ENCODE measurements at places on chromosomes 5 and 9.
A peak's percentile ranks its signal among the peaks of the same experiment; 100 is the strongest.

GRCh38 chr5:135569755-135570452 lies 8.9 kb downstream of the CXCL14 start:
- peak; percentile 33 for DNase-seq

- peak; percentile 61 for DNase-seq
Measured at GRCh38 chr5:36240779-36241630, 720 bp downstream of the NADK2 start.

DNA sequence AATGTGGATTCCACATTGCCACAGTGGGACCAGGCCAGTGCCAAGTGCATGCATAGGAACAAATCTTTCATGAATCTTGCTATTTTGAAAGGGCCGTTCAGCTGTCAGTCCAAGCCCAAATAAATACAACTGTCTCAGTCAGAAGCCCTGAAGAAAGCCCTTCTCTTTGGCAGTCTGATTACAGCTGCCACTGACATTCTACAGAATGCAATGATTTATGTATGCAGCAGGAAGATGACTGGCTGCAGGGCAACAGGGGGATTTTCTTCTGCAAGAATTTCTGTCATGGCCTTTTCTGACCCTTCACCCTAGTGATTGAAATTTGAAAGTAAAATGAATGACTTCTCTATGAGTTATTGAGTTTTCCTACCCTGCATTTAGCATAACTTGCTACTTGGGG lies 86.7 kb upstream of the FER start:
- no peak for DNase-seq

DNA sequence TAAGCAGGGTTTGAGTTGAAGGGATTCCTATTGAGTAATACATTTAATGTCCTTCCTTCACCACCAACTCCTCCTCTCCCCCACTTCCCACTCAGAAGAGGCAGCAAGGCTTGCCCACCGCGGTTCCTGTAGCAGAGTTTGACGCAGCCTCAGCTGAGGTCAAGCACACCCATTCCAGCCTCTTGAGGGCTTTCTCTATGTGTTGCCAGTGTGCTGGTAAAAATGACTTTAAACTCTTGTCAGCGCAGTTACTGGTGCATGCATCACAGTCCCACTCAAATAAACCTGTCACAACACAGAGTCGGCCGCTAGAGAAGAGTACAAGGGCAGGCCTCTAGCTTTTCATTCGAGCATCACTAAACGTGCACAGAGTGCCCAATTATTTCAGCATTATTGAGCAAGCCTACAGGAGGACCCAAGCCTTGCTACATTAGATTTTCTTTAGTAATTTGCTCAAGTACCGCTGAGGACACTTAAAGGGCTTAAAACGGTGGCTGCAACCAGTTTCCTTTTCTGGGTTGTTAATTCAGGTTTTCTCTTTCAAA lies 79.6 kb downstream of the TLE4 start:
- no peak for DNase-seq

DNA sequence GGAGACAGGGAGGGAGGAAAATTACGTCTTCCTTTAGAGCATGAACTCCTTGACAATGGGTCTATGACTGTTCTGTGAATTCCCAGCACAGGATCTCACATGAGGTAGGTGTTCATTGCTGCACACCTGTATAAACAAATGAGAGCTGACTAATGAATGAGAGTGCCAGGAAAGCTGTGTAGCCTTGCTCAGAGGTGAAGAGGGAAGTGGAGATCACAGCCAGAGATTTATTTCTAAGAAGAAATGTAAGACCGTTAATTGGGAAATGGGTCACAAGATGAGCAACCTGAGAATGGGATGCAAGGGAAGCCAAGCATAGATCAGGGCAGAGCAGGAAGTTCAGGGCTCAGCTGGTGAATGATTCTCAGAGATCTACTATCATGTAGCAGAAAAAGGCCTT lies 295.1 kb downstream of the CDK5RAP2 start:
- no peak for DNase-seq
